WTC11 (cell line): ENCODE measurements at places on chromosomes 1 and 21.

DNA sequence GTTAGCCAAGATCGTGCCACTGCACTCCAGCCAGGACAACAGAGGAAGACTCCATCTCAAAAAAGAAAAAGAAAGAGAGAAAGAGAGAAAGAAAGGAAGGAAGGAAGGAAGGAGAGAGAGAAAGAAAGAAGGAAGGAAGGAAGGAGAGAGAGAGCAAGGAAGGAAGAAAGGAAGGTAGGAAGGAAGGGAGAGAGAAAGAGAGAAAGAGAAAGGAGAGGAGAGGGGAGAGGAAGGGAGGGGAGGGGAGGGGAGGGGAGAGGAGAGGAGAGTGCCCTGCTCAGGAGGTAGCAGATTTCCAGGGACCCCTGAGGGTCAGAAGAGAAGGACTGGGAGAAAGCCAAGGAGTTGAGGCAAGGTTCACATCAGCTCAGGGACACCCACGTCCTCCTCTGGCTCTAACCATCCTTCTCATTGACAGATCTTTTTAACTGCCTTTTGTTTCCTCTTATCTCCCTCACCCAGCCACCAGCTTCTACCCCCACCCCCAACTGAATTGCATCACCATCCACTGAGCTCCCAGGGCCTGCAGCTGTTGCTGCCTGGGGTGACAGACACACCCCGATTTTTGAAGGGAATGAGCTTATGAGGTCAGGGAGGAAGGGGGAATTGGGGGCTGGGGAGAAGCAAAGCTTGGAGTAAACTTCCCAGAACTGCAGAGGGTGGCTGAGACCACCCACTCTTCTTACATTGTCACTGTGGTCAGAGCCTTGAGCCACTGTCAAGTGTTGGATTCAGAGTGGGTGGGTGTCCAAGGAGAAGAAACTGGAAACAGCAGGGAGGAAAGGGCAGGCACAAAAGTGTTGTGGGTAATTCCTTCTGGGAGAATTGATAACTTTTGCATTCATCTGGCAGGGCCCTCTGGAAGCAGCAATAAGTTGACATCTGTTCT lies 91.6 kb downstream of the GLUL start:
- no peak for DNase-seq

GRCh38 chr1:209045331-209046057 lies 538.0 kb upstream of the CAMK1G start:
- no peak for DNase-seq

DNA sequence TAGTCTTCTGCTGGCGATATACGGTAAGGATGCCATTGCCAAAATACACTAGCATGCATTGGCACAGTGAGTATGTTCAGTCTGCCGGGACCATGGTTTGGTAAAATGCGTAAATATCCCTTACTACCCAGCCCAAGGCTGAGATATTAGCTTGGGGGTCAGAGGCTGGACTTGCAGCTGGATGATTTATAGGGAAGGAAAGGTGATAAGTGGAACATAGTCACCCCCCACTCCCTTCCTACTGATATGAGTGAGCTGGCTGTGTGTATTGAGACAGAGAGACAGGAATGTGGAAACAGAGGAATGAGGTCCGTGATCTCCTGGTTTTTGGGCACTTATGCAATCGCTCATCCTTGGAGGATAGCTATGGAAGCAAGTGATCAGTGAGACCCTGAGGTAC lies 642.8 kb downstream of the KCNT2 start:
- no peak for DNase-seq

GRCh38 chr1:115833856-115834255 lies 7.1 kb downstream of the NHLH2 start:
- peak; percentile 36 for DNase-seq

GRCh38 chr1:44262414-44262813 lies 49.1 kb downstream of the DMAP1 start:
- DNase-seq = no peak

- DNase-seq = no peak
These were observed 129.0 kb upstream of the TMPRSS2 start for GRCh38 chr21:41636636-41637630.

- no peak for DNase-seq
These were observed 916.2 kb upstream of the B3GALT2 start for GRCh38 chr1:194102607-194103006.

DNA sequence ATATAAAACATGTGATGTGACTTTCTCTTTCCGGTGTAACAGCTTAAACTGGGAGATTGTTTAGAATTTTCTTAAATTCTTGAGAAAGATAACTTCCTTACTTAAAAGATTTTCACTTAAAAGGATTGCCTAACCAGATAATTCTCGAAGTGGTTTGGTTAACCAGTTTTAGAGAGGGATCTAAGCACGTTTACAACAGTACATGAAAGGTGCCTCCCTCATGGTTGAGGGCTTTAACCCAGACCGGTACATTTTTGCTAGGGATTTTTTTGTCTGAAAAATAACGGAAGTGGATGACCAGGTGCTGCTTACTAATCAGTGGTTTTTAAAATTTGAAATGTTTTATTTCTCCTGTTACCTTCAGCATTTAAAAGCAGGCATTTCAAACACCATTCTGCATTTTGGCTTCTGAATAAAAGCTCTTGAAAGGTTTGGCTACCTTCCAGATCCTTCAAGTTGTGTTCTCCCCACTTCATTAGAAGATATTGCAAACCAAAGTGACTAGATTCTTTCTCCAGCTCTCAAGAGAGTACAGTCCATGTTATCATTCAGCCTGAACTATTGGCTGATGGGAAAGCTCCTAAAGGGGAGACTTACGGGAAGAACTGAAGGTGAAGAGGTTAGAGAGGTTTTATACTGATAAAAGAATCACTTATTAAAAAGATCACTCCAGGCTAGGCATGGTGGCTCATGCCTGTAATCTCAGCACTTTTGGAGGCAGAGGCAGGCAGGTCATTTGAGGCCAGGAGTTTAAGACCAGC lies 12.8 kb downstream of the S100PBP start:
- no peak for DNase-seq
